T-helper 9 cell (primary cell): ENCODE measurements at places on chromosomes 4 and X.

GRCh38 chr4:182449930-182450439 is 206.8 kb downstream of the TENM3 start:
- no peak for DNase-seq

DNA sequence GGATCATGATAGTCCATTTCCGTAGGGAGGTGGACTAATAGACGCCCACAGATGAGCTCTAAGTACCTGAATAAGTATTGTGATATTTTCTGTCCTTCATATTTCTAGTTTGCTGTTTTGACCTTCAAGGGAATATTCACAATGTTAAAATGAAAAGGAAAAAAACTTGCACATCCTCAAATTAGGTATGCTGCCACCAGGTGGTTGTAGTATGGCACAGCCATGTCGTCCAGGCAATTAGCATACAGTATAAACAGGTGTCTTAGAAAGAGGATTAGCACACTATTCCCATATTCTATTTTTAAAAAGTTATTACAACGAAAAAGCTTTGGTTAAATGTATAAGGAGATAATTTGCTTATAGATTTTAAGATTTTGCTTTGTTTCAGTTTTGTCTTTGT is 802.0 kb downstream of the RPA4 start:
- DNase-seq, result no peak

DNA sequence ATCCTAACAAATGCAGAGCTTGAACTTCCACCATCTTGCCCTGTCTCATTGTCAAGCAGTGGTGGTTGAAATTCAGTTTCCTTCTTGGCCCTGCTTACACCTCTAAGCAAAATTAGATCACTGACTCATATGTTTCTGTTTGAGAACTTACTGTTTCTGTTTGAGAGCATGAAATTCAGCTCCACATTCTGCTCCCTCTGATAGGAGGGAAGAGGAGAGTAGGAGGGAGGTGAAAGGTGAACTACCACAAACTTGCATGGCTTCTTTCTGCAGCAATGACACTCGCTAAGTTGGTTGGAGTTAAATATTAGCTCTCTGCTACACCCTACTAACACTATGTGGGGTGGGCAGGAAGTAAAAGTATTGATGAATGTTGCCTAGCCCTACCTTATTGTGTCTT is 117.8 kb upstream of the EDA2R start:
- no peak for DNase-seq

GRCh38 chr4:87241336-87241735 is 20.9 kb upstream of the KLHL8 start:
- no peak for DNase-seq

DNA sequence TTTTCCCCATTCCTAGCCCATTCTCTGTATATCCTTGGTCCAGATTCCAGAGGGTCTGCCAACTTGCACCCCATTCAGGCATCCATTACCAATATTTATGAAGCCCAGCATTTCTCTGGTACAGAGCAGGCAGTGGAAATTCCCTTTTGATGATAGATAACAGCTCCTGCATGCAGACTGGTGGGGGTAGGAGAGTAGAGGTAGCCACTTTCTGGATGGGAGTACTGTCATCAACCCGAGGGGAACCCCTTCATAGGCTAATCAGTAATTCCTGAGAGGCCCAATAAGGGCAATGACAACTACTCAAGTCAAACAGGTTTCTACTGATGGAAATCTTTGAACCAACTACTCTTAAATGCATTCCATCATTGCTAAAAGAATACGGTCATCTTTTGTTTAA is 63.7 kb downstream of the COL25A1 start:
- no peak for DNase-seq

- no peak for DNase-seq
These were observed 45.8 kb downstream of the ANXA10 start for GRCh38 chr4:168138143-168138542.

GRCh38 chr4:94390804-94391410 is 48.3 kb upstream of the HPGDS start:
- no peak for DNase-seq

DNA sequence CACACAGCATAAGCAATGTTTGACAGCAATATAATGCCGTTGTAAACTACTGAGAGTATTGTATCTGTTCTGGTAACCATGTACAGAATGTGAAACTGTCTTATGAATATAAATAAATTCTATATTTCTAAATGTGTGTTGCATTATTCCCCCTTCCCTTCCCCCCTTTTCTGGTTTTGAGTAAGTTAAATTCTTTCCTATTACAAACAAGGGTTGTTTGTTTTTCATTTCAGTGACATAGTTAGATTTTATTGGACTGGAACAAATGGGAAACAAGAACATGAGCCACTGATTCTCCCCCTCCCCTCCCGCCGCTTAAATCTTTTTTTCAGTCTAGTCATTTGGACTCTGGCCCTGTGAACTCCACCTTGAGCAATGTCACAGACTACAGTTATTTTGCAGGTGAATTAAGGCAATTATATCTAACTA is 69.8 kb downstream of the GPAT3 start:
- DNase-seq, result no peak

GRCh38 chrX:120568035-120568434 is 7.3 kb upstream of the CUL4B start:
- no peak for DNase-seq

- no peak for DNase-seq
These were observed 936.4 kb downstream of the FAT4 start for GRCh38 chr4:126251169-126251568.

GRCh38 chr4:183919141-183919540 is 14.0 kb downstream of the STOX2 start:
- DNase-seq, result no peak

DNA sequence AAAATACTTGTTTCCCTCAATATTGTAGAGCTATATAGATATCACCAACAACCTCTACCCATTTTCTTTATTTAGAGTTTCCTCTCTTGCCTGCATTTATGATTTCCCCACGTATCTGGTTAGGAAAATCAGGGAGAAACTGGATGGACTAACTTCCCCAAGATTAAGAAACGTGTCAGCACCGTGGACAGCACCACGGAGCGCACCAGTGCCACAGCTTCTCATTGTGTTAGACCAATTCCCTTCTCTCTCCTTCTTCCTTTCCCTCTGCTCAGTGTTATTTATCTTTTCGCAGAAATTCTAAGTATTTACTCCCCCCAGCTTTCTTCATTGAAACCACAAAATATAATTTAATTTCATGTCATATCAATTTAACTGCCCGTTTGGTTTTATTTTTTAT is 568.6 kb upstream of the BOD1L1 start:
- DNase-seq, result no peak

- no peak for DNase-seq
These were observed 178.3 kb downstream of the RASL11B start for GRCh38 chr4:53040459-53040815.

DNA sequence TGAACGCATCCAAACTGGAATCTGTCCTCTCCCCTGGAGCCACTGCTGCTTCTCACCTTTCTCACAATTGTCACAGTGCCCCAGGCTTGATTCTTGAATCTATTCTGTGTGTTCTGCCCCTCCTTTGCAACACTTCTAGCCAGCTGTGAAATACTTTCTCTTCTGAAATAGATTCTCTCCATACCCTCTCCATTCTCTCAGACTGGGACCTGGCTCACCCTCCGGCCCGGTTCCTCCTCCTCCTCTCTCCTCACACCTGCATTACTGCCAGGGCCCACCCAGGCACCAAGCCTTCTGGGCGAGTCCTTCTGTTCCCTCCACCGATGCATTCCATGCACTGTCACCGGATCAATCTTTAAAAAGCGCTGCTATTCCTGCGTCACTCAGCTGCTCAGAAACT is 336.1 kb downstream of the UNC5C start:
- no peak for DNase-seq

DNA sequence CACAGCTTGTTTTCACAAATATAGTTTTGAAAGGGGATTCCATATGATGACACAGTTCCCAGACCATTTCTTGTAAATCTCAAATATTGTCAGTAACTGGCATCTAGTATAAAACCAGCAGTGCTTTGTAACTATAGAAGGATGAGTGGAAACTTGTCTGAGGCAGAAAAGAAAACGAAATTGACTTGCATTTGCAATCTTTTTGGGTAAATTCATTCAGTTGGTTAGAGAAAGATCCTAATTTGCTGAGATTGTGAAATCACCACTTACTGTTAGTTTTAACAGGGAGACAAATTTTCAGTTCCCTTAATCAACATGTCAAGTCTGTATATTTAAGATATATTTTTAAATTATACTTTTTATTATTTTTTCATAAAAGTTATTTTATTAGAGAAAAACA is 71.5 kb upstream of the VEGFC start:
- no peak for DNase-seq

- no peak for DNase-seq
These were observed 71.4 kb downstream of the AREG start for GRCh38 chr4:74516303-74516702.

- DNase-seq, result no peak
These were observed 5.2 kb upstream of the IGBP1 start for GRCh38 chrX:70128071-70128470.
